ENCODE measurements at places on chromosomes 2 and 18.

DNA sequence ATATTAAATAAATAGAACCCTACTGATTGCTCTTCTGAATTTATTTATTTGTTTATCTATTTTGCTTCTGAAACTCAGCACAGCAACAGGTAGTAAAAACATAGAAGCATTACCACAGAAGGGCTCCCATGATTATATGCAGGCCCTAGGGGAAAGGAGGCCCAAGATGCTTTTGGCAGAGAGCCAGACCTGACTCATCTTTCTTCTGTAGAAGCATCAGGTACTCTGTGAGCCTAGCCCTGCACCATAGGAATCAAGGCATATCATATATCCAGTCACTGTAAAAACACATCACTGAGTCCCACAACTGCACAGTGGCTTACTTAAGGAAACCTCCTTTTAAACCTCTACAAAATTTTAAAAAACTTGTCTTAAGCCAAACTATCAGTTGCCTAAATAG lies 1.8 kb downstream of the SCN9A start:
- peak; percentile 67 for DNase-seq

DNA sequence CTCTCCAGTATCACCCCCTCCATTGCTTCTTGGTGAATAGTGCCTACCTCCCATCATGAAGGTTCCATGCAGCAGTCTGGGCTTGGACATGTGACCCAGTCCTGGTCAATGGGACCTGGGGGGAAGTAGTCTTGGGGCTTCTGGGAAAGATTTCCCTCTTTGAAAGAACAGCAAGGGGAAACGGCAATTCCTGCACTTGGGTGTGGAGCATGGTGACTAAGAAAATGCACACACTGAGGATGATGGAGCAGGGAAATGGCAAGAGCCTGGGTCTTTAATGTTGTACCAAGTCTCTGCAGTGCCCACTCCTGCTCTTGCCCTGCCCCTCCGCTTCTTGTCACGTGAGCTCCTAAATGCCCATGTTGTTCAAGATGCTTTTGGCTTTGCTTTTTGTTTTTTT lies 131.4 kb upstream of the SIX2 start:
- DNase-seq: no peak

- no peak for DNase-seq
These were observed 31.4 kb downstream of the MAPRE2 start for GRCh38 chr18:35072616-35073015.

- no peak for DNase-seq
These were observed 470.4 kb downstream of the IRS1 start for GRCh38 chr2:226329180-226329579.

GRCh38 chr2:112542984-112543661 lies 858 bp downstream of the POLR1B start:
- DNase-seq: peak; percentile 41

Data from Caki2 (cell line).